Hypothalamus (tissue), 51 donors: ENCODE measurements at places on chromosomes 3 and 15.

DNA sequence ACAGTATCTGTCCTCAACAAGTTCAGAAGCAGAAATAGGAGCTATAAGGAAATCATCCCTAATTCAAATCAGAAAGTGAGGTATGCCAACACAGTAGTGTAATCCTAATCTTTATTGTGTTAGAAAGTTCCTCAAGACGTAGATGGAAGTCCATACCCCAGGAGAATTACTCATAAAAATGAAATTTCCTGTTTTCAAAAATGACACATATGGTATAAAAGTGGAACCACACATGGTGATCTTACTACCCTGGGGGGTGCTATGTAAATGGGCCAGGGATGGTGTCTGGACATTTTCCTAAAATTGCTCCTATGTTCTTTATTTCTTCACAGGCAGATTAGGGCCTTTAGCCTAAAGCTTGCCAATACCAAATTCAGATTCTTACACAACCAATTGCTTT lies 204.1 kb downstream of the ARRDC4 start:
- DNase-seq = no peak

GRCh38 chr3:13879946-13880810 lies at the start of gene WNT7A:
WNT7A (minus strand) TSS chr3:13880071; CDS start chr3:13879816, 255 bp downstream.
- DNase-seq = no peak

GRCh38 chr3:168707900-168708299 lies 612.2 kb upstream of the GOLIM4 start:
- no peak for DNase-seq

DNA sequence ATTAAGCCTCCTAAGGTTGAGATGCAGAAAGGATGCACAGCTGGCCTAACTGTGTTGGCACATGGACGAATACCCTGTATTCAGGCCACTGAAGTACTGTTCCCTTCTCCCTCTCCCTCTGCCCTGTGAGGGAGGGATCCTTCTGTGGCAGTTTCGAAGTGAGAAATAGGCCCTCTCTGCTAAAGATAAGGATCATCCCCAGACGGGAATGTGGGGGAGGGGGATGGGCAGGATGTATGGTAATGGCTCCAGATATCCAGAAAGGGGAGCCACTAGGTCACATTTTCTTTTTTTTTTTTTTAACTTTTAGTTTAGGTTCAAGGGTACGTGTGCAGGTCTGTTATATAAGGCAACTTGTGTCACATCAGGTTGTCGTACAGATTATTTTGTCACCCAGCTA lies 463.1 kb downstream of the TBL1XR1 start:
- no peak for DNase-seq

DNA sequence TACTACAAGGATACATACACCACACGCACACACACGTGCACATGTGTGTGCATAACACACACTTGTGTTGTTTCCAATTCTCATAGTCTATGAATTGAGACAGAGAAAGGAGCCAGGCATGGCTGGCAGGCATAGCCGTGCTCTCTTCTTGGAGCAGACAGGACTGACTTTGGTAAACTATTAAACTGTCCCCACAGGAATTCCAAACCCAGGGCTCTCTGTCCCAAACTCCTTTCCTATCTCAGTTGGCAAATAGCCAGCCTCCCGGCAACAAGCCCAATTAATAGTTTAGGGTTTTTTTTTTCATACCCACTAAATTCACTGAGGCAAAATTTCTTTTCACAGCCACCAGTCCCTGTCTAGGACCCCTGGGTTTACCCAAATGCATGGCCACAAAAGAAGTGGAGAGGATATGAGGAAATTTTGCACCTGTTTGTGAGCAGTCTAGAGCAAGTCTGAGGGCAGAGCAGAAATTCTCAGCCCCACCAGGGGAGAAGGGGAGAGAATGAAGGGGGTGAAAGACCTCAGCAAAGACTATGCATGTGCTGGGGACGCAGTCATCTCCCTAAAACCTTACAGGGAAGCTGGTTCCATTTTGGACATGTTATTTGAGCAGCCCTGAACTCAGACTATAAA lies 17.8 kb downstream of the GALNT15 start:
- DNase-seq = no peak

- no peak for DNase-seq
These were observed 796.4 kb upstream of the ARPP21 start for GRCh38 chr3:34842706-34843480.

GRCh38 chr3:81302045-81302444 lies 459.4 kb downstream of the GBE1 start:
- DNase-seq = peak; percentile 7

- no peak for DNase-seq
These were observed 30.9 kb upstream of the TKT start for GRCh38 chr3:53286727-53287126.

- no peak for DNase-seq
These were observed 66.5 kb upstream of the DAZL start for GRCh38 chr3:16671690-16672089.

DNA sequence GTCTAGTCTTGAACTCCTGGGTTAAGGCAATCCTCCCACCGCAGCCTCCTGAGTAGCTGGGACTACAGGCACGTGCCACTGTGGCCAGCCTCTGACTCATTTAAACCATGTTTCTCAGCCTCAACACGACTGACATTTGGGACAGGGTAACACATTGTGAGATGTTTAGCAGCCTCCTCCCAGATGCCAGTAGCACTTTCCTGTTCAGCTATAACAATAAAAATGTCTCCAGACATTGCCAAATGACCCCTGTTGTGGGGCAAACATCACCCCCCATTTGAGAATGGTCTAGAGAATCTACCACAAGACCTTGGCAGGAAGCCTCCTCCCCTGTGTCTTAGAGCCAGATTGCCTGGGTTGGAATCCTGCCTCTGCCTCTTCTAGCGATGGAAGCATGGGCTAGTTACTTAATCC lies 8.4 kb downstream of the TMEM40 start:
- DNase-seq = no peak

- no peak for DNase-seq
These were observed 1.2 kb upstream of the DAZL start for GRCh38 chr3:16606398-16606797.

GRCh38 chr15:25624504-25625177 lies 185.8 kb upstream of the UBE3A start:
- no peak for DNase-seq

DNA sequence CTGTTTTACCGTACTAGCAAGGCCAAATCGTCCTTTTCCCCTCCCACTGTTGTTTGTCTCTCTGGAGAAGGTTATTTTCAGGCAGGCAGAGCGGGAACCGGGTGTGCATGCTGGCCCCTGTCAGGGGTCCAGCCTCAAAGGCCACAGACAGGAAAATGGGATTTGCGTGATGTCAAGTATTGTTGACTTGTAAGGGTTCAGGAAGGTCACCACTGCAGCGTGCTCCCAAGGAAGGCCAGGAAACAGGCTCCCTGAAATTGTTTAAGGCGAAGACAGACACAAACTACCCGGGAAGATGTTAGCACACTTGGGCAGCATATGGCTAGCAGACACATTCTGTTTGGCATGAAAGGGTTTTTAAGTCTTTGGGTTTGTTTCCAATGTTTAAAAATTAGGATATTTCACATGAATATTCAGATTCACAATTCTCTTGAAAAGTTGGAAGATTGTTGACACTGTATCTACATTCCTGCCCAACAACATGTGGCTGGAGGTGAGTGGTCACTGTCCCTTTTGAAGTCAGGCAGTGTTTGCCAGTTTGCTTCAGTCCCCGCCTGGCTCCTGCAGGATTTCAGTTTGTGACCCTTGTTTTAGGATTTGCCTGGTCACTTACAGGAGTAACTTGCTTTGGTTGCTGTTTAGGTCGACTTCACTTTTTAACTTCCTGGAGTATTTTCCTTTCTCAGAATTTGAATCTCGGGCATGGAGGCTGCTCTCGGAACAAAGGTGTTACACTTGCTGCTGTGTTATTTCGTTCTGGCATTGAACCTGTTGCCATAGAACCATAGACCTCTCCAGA lies 90.4 kb downstream of the BDH1 start:
- no peak for DNase-seq

GRCh38 chr3:8824238-8824637 lies 54.8 kb upstream of the OXTR start:
- no peak for DNase-seq

- DNase-seq = no peak
These were observed 282.4 kb upstream of the GRM7 start for GRCh38 chr3:6578526-6578925.

GRCh38 chr15:66136948-66137347 lies 116.6 kb downstream of the MEGF11 start:
- no peak for DNase-seq

DNA sequence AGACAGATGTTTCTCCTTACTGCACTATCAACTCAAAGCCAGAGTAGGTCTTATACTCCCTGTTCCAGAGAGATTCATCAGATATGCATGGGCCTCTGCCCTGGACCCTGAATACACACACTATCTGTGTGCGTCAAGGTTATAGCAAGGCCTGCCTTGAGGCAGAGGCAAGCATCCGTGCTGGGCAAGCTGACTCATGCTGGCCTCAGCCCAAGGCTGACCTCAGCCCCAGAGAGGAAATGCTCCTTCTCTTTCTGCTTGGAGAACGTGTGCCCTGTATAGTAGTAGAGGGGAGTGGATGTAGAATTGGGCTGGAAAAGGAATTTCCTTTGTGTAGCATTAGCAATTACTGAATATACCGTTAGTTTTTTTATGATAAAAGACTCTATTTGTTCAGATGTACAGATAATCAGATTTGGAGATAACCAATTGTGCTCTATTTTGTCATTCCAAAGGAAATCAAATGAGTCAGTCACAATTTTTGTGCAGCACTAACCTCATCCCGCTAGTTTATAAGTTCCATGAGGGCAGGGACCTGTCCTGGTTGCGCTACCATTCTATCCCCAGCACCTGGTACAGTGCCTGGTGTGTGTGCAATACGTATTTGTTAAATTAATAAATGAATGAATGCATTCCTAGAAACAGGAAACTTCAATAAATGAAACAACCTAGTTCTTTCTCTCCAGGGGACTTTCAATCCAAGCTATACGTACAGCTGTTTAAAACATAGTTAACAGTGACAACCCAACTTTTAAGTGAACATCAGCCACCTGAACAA lies 13.3 kb upstream of the PAQR9 start:
- DNase-seq = peak; percentile 32

- no peak for DNase-seq
These were observed 25.6 kb downstream of the SQOR start for GRCh38 chr15:45660231-45660979.

DNA sequence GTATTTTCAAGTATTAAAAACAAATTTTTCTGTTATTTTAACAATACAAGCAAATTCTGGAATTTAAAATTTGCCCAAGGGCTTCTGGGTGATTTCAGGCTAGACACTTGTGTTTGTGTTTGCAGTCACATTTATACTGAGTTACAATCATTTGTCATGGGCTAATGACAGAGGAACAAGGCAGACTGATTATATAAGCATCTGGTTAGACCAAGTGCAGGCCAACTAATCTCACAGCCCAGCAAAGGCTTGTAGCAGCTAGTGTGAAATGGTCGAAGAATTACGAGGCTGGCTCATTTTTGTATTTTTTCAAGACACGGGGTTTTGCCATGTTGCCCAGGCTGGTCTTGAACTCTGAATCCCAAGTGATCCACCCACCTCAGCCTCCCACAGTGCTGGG lies 52.1 kb downstream of the CMTM8 start:
- DNase-seq = no peak

GRCh38 chr3:155656466-155656865 lies 88.4 kb downstream of the PLCH1 start:
- no peak for DNase-seq

DNA sequence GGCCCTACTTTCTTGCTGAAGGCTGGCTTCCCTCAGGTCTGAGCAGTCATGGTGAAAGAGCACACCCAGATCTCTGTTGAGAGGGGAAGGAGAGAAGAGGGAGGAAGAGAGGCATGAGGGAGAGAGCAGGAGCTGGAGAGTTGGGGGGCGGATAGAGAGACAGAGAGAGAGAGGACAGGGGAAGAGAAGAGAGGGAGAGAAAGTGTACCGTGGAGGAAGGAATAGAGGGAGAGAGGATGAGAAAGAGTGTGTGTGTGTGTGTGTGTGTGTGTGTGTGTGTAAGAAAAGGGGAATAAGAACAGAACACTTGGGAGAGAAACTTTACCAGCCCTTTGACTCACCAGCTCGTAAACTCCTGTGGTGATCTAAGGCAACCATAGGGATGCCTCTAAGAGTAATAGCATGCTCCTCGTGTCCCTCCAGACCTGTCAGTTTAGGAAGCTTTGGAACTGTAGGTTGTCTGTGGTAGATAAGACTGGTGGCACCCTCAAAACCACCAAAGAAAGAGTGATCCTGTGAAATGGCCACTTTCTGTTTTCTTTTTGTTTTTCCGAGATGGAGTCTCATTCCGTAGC lies 18.2 kb downstream of the ZNF592 start:
- DNase-seq = no peak

GRCh38 chr3:186526256-186526606 lies 17.9 kb downstream of the CRYGS start:
- DNase-seq = no peak

GRCh38 chr3:88742674-88743507 lies 364.5 kb upstream of the EPHA3 start:
- DNase-seq = no peak
